ENCODE measurements at places on chromosomes 1 and 21.

GRCh38 chr1:238832106-238832505 is 554.3 kb upstream of the CHRM3 start:
- DNase-seq, result no peak

DNA sequence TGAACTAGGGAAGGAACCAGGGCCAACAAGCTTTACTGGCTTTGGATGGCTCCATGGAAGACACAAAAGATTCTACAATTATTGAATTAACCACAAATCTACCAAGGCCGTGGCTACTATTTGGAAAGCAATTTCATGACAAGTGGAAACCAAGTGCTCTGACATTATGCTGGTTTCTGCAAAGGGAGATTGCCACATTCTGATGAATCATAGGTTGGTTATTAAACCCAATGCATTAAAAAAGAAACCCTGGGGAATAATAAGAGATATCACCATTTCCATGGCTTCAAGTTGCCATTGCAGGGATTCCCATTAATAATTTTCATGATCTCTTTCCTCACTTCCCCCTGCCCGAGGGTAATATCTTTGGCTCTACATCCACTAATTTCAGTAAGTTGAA is 359.2 kb upstream of the NCAM2 start:
- no peak for DNase-seq

- peak; percentile 84 for DNase-seq
These were observed 82.3 kb downstream of the NOTCH2 start for GRCh38 chr1:119987112-119987511.

- DNase-seq, result peak; percentile 15
These were observed 771 bp downstream of the RABGAP1L start for GRCh38 chr1:174160109-174160473.
